ENCODE measurements at places on chromosomes 16 and 17.

DNA sequence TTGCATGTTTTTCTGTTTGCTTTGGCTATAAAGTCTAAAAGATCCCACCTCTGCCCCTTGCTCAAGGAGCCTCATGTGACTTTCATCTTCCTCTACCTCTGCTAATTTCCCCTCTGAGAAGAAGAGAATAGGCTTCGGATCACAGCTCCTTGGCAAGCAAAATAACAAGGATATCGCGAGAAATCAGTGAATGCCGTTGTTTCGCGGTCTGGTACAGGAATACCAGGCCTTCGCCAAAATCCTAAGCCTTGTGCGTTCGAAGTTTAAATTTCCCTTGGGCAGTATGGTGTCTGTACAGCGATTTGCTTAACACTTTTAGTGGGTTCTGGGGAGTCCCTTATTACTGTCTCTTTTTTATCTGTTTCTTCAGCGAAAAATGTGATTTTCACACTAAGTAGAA is 142.3 kb downstream of the IRF8 start:
- DNase-seq: no peak

DNA sequence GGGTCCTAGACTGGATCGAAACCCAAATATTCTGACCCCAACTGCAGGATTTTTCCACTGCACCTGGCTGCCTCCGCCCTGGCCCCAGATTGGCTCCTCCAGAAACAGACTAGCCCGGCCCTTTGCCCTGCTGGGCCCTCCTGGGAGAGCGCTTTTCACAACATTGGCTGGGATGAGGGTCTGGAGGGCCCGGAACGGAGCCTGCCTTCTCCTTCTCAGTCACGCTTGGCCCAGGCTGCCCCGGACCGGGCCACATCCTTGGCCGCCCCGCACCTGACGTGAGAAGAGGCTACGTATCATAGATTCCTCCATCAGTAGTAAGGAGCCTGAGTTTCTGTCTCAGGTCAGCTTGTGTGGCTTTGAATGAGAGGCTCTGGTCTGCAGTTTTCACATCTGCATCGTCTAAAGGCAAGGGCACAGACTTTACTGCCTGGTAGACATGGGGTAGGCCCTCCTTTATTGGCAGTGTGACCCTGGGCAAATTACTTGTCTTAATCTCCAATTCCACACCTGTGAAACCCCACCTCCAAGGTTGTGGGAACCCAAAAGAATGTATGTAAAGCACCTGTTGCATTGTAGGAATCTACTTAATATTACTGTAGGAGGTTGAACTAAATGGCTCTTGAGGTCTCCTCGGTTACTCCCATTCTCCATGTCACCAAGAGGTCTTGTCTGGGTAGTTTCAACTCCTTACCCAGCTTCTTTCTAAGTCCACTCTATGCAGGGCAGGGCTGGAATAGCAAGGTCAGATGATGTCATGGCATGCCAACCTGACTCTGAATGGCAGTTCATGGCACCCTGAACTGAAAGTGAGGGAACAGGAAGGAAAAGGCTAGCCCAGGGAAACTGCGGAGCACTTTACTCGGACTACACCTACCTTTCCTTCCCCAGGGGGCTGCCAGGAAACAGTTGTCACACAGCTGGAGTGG is 661 bp downstream of the LRRC3C start:
- DNase-seq: no peak

DNA sequence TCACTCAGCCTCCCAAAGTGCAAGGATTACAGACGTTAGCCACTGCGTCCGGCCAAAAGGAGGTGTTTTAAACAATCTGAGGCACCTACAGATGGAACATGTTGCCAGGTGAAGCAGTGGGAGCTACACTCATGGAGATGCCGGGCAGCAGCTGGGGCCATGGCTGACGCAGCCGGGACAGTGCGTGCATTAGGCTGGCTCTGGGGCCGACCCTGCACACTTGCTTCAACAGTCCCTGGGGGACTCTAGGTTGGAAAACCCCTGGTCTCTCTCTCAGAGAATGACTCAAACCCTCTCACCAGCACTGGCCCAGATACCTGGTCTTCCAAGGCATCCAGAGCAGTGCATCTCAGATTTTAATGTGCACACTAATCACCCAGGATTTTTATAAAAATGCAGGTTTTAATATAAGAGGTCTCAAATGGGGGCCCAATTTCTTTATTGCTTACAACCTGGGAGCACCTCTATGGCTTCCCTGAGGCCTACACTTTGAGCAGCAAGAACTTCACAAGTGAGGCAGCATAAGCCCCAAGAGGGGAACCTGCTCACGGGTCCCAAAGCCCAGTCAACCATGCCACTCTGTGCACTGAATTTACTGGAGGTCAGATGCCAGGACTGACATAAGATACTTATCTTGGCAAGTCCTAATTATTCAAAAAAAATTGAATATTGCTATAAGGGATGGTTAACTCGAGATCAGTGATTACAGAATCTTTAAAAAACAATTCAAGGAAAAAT is 70.8 kb upstream of the TRAP1 start:
- DNase-seq: no peak

DNA sequence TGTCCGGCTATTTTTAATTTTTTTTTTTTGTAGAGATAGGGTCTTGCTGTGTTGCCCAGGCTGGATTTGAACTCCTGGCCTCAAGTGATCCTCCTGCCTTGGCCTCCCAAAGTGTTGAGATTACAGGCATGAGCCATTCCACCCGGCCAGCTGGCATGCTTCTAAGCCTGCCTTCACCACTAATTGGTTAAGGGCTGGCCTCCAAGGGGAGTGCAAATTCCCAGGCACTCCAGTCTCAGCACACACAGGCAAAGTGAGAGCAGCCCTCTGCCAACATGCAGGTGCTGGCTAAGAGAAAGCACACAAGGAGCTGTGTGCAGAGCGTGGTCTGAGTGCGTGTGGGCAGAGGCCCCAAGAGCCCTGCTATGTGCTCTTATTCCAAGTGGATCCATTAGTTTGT is 149.8 kb upstream of the HS3ST2 start:
- DNase-seq: no peak

- DNase-seq: no peak
These were observed 22.4 kb downstream of the GAA start for GRCh38 chr17:80123791-80124190.

DNA sequence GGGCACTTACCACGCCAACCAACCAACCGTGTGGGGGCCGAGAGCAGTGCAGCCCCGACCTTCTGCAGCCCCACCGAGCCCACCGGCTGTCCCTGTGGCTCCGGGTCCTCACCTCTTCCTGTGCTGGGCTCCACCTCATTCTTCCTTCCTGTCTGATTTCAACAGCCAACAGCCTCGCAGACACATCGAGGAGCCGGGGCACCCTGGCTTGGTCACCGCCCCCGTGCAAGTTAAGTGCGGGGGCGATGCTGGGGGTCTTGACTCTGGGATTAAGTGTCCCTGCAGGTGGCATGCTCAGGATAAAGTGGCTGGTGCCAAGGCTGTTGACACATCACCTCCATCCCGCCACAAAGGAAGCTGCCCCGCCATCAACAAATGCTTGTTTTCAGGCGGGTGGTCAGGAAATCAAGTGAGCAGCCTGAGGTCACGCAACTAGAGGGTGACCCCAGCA is at the start of gene NLRC3:
TSS of gene NLRC3 (minus strand) at position 102 of the 451 bp plus-strand sequence. CDS start 12,367 bp downstream, outside the sequence.
- no peak for DNase-seq

- DNase-seq: no peak
These were observed 77.8 kb downstream of the MRC2 start for GRCh38 chr17:62705156-62705777.

GRCh38 chr16:28935924-28936783 is 4.4 kb downstream of the CD19 start:
- DNase-seq: peak; percentile 66

- no peak for DNase-seq
These were observed 112.2 kb upstream of the ZNF750 start for GRCh38 chr17:82952019-82952418.

DNA sequence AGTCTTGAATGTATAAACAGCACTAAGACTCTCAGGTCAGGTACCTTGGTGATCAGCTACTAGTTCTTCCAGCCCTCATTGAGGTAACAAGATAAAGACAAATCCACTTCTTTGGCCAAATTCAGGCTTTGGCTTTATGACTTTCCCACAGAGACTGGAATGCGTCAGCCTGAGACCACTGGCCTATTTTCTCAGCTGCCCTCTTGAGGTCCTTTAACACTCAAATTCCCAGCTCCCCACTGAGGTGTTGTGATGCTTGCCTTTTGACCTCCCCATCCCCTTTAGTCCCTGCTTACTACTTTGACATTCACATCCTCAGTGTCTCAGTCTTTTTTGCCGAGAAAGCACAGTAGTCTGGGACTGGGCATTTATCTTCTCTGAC is 10.6 kb downstream of the TNFAIP1 start:
- no peak for DNase-seq

- DNase-seq: no peak
These were observed 7.4 kb upstream of the PYDC1 start for GRCh38 chr16:31224092-31224955.

GRCh38 chr16:10805334-10805733 is 13.3 kb downstream of the TVP23A start:
- no peak for DNase-seq

GRCh38 chr16:73037331-73037745 is 10.6 kb downstream of the ZFHX3 start:
- no peak for DNase-seq
